Hindlimb muscle (tissue), 1 donor: ENCODE measurements at places on chromosomes 1 and 21. TPM values are rescaled to one million over a fixed set of nuclear protein-coding genes. Genes with fewer than 3 reads are reported as not detected.
A peak's percentile ranks its signal among the peaks of the same experiment; 100 is the strongest.

OR6K3 gene
- polyA plus RNA-seq = not detected

EVI5 gene
- 12.8 TPM for polyA plus RNA-seq

TNFRSF14 gene
- 15.8 TPM for polyA plus RNA-seq

ARMH1 gene
- polyA plus RNA-seq = 2.2 TPM

CHIT1 gene
- 1.7 TPM for polyA plus RNA-seq

COA6 gene
- polyA plus RNA-seq = 25.7 TPM

PSMD4 gene
- polyA plus RNA-seq = 121 TPM

DNA sequence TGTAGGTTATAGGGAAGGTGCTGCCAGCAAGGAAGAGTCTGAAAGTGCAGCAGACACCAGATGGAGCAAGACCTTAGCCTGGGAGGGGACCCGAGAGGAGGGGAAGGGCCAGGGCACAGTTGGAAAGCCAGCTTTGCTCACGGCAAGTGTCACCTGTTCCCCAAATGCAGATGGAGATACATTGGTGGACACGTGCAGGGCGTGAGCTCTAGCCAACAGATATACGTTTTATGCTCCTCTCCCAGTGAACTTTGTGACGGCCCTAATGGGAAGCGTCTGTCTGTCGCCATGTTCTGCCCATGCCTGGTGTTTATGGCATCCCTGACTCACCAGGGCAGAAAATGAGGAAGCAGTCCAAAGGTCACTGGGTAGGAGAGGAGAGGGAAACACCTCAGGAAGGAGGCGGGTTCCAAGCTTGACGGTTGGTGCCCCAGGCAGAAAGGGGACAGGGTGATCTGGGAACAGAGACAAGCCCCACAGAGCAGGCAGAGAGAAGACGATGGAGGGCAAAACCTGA, 7.6 kb downstream of the GPA33 start:
- DNase-seq = no peak

- DNase-seq = no peak
These were observed 6.1 kb downstream of the B3GALT6 start for GRCh38 chr1:1237874-1238701.

- no peak for DNase-seq
These were observed 134.0 kb upstream of the MAGI3 start for GRCh38 chr1:113256348-113256729.

DNA sequence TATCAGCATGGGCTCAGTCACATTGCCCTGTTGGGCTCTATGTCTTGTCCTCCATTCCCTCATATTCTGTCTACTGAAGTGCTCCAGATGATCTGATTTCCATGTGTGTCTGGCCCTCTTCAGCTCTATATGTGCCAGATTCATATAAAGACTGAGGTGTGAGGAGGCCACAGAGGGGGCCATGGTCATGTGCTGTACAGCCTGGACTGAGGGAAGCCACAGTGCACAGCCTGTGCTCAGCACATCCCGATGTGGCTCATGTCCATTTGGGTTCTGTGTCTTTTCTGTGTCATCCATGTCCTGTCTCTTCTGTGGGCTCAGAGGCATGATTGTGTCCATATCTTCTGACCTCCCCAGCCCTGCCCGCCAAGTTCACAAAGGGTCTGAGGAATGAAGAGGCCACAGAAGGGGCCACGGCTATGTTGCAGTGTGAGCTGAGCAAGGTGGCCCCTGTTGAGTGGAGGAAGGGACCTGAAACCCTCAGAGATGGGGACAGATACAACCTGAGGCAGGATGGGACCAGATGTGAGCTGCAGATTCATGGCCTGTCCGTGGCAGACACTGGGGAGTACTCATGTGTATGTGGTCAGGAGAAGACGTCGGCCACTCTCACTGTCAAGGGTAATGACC, 97.0 kb downstream of the OBSCN start:
- DNase-seq = no peak

- DNase-seq = no peak
These were observed 36.8 kb upstream of the DUSP10 start for GRCh38 chr1:221778535-221779142.

DNA sequence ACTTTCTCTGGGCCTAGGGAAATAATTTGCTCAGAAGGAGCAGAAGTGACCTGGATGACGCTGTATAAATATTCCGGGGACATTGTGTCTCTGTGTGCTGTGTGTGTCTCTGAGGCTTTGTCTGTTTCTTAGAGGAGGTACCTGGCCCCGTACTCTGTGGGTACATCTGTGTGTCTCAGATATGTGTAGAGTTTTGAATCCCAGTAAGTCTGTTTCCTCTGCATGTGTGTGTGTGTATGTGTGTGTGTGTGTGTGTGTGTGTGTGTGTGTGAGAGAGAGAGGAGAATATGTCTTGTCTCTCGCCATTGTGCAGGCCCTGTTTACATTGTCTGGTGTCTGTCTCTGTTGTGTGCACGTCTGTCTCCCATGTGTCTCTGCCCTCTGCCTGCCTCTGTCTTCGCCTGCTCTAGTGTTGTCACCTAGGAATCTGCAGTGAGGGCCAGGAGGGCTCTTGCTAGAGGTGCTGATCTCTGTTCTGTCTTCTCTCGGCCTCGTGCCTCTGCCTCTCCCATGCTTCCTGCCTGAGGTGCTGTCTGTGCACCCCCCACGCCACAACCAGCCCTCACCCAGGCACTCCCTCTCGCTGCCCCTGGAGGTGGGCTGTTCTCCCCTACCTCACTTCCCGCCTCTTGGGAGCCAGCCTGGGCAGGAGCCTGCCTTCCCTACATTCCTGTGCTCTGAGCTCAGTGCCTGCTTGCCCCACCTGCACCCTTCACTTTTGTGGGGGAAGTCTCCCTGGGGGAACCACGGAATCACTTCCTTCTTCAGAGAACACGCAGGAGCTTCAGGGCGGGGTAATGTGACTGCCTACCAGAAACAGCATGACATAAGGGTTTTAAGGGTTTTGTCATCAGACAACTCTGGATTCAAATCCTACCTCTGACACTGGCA, 5.9 kb downstream of the MAP7D1 start:
- no peak for DNase-seq

DNA sequence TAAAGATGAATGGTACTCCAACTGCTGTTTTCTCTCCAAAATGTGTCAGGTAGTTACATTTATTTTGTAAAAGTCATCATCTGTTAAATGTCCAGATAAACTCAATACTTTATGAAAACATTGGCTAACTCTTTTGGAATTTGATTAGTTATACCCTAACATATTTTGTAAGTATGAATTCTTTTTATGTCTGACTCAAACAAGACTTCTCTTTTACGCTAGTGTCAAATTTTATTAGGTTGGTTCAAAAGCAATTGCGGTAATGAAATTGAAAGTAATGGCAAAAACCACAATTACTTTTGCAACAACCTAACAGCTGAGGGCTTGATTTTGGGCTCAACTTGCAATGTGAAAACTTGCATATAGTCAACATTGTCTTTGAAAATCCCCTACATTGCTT, 41.0 kb upstream of the USP25 start:
- no peak for DNase-seq

DNA sequence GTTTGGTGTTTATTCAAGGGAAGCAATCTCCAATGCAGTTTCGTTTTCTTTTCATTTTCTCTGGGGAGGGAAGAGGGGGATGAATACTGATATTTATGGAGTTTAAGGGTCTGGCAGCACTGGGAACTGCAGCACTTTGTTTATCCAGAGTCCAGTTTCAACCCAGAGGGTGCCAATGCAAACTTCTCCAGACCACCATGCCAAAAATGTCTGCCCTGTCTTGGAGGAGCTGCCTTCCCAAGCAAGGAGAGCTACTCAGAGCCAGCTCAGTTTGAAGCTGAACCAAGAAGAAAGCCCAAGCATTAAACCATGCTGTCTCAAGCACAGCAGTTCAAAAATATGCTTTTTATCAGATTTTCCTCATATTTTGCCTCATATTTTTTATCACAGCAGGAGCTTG, 589.7 kb downstream of the LMO4 start:
- no peak for DNase-seq

GRCh38 chr1:16293538-16293937, 56.6 kb upstream of the CPLANE2 start:
- no peak for DNase-seq

- no peak for DNase-seq
These were observed 26.6 kb downstream of the DOP1B start for GRCh38 chr21:36183144-36183795.

- no peak for DNase-seq
These were observed 73.2 kb downstream of the DISC1 start for GRCh38 chr1:231699784-231700183.

- DNase-seq = no peak
These were observed at the start of gene CD160 for GRCh38 chr1:145719230-145720079. Gene CD160, plus strand, starts transcription at chr1:145719499. Its CDS starts 8,829 bp downstream, at chr1:145728328.

DNA sequence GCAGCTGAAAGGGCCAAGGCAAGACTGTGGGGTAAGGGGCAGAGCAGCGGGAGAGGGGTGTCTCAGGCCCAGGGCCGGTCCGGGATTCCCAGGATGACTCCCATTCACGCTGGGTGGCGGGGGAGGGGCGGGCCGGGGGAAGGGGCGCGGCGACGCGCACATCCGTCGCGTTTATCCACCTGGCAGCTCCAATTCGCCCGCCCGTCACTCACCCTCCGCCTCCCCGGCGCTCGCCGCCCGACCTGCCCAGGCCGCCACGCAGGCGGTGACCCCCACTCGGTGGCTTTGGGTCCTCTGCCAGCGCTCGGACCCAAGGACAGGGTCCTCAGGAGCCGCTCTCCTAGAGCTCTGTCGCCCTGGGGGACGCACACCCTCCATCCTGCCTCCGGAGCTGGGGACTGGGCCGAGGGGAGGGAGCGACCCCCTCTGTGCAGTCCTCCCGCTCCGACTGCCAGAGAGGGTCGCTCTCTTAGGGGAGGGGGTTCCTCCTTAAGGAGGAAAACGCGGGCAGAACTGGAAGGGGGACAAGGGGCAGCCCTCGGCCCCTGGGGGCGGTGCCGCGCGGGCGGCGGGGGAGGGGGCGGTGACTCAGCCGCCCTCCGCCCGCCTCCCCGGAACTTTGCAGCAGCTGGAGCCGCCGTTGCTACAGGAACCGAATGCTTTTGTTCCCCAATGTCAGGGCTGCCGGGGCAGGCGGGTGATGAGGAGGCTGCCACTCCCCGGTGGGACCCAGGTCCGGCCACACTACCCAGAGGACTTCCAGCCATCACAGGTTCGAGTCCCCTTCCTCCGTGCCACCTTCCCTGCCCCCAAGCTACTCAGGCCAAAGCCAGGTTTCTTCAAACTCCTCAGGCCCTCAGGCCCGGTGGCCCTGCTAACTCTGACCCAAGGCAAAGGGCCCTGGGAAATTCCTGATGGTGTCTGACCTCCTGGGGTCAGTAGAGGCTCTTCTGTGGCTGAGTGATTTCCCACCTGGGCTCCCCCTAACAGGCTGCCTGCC, 3.4 kb downstream of the ADGRB2 start:
- peak; percentile 72 for DNase-seq

DNA sequence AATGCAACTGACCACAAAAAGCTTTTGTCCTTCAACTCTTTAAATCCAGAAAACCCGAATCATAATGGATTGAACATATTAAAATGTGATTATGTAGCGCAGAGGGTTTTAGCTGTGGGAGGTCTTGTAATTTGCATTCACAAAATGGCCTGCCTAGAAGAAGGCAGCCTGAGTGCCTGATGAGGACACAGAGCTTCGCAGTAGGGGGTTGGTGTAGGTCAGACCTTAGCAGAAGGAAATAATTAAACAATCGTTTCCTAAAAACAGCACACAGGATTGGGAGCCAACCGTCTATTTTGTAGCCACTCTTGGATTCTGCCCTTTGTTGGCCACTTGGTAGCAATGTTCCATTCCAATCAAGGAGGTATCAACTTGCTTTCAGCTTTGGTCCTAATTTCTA, 195.7 kb upstream of the KIAA0040 start:
- no peak for DNase-seq

DNA sequence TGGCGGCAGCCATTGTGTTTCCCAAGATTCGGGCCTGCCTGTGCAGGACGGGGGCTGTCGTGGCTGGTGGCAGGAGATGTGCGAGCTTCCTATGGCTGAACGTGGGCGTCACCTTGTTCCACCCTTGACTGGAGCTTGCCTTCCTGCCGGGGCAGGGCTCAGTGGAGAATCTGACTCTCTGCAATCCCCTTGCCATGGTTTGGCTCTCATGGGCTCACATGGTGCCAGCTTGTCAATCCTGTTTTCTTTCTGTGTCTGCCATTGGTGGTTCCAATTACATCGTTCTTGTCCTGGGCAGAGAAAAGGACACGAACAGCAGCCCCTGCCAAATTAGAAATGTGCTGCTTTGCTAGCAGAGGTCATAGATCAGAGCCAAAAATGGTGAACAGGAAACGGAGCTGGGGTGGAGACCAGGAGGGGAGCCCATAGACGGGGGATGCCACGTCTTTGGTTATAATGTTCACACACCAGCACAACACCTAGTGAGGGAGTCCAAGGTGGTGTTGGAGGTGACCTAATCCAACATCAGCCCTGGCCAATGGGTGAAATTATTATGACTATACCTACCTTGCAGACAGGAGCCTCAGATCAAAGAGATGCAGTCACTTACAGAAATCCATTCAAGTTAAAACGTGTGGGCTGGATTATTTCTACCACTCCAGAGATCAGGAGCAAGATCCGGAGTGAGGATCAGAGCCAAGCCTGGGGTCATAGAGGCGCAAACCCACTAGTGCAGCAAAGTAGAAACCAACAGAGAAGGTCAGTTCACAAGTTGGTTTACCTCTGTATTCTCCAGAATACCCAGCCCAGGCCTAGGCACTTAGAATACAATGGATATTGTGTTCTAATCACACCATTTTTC, 253.1 kb downstream of the SIPA1L2 start:
- DNase-seq = no peak

- no peak for DNase-seq
These were observed 607.7 kb upstream of the USP24 start for GRCh38 chr1:55822891-55823290.

GRCh38 chr1:51236531-51237350, 668 bp downstream of the RNF11 start:
- DNase-seq = peak; percentile 73

DNA sequence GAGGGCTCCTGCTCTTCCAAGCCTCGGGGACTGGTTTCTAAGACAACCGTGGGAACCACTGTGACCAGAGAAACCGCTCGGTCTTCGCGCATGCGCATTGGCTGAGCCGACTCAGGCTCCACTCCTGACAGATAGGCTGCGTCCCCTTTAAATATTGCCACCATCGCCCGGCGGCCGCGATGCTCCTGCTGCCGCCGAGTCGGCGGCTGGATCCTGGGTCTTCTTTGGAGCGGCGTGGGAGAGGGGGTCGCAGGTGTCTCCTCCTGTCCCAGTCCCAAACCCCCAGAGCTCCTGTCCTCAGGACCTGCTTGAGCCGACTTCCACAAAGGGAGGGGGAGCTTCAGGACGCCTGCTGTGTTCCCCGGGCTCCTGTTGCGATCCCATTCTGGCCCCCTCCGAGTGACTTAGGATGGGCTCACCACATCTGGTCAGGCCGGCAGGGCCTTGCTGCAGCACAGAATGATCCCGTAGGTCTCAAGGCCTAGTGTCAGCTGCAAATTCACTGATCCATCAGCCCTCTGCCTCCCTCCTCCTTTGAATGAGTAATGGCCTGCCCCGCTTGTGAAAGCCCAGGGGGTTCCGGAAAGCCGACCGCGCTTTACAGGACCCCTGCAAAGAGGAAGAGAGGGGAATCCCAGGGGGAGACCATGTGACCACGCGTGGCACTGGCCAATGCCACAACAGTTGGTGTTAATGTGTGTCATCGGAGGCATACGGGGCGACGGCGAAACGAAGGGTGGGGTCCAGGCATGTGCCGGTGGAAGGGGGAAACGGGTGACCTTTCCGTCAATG, 683.2 kb upstream of the TPTE start:
- no peak for DNase-seq
